ENCODE measurements at places on chromosomes 12 and 14.
A peak's percentile ranks its signal among the peaks of the same experiment; 100 is the strongest.

- no peak for DNase-seq
Measured at GRCh38 chr14:102097441-102098135, 10.7 kb upstream of the HSP90AA1 start.

GRCh38 chr12:104345234-104346066 lies 41.9 kb downstream of the EID3 start:
- no peak for DNase-seq

DNA sequence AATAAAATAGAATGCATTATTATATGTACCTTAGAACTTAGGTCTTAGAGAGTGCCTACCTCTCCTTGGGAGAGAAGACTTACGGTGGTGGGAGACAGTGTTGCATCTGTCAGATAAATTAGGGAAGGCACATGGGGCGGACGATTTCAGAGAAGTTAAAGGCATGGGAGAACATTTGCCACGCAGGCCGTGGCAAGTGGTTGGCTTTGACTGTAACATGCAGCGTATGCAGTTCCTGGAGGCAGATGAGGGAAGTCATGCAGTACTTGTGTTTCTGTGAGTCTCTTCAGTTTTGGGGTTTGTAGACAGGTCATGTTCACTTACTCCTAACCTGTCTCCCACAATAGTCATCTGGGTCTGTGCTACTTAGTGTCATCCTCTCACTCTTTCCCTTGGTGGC lies 43.6 kb downstream of the ETV6 start:
- DNase-seq: no peak

GRCh38 chr12:108890208-108890607 lies 10.3 kb downstream of the DAO start:
- no peak for DNase-seq

DNA sequence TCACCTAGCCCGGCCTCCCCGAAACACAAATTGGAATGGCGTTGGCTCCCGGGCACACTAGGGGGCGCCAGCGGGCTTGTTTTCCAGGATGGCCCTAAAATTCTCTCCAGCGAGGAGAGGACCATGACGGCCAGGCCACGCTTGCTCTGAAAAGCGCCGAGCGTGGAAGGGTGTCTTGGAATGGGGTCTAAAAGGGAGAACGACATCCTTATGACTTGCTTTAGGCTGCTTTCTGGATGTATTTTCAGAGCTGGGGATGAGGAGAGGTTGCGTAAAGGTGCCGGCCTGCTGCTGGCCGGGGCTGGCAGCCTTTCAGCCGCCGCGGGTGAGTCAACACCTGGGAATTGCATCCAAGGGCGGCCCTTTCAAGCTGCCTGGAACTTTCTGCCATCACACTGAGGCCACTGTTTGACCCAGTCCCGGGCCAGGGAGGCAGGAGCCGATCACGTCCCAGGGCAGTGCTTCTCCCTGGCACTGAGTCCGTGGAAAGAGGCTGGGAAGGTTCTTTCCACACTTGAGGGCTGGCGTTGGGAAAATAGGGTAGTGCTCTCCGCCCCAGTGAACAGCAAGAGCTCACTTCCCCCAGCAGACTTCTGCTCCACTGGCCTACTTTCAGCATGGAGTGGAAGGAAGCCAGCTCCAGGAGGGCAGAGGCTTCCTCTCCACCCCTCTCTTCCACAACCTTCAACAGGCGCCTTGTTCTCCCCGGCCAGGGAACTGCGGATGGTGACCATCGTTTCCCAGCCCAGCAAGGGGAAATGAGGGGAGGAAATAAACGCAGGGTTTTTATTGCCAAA lies 216.2 kb downstream of the TTC8 start:
- peak; percentile 95 for DNase-seq

GRCh38 chr14:22505697-22506377 lies 83.2 kb downstream of the DAD1 start:
- DNase-seq: no peak

GRCh38 chr12:29228474-29229157 lies 79.5 kb downstream of the FAR2 start:
- no peak for DNase-seq

DNA sequence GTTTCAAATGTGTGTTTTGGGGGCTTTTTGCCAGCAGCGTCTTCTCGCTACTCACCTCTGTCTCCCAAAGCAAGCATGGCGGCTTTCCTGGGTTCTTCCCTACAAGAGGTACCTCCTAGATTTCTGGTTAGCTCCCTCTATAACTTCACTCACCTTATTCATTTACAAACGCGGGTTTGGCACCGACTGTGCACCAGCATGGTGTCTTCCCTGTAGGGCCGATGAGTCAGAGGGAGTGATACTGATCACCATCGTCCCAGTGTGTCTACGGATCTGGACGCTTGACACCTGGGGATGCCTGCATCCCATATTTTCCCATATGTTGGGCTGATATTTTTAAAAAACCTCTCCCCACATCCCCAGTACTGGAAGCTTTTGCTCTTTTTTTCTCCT lies 8.0 kb upstream of the SERPINA12 start:
- DNase-seq: no peak

GRCh38 chr12:128381946-128382345 lies 115.0 kb downstream of the TMEM132C start:
- DNase-seq: no peak

- no peak for DNase-seq
Measured at GRCh38 chr12:83040339-83040738, 353.6 kb downstream of the TMTC2 start.

DNA sequence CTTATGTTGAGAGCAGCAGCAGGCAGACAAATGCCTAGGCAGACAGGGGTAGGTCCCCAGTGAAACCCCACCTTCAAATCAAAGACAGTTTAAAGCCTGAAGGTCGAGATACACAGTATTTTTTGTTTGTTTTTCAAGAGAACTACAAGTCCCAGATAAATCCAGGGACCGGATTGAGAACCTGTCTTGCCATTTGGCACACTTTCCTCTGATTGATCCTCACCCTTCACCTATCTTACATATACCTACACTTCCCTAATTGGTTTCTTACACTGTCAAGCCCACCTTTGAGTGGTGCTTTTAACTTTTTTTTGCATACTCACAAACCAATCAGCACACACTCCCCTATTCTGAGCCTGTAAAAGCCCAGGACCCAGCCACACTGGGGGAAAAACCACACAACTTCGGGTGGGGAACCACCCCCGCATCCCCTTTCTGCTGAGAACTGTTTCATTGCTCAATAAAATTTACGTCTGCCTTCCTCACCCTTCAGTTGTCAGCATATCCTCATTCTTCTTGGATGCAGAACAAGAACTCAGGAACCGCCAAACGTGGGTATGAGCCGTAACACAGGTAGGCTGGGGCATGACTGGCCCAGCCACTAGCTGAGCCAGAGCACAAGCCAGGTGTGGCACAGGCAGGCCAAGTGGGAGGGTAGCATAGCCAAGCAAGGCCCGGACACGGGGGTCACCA lies 11.1 kb downstream of the DICER1 start:
- DNase-seq: no peak

DNA sequence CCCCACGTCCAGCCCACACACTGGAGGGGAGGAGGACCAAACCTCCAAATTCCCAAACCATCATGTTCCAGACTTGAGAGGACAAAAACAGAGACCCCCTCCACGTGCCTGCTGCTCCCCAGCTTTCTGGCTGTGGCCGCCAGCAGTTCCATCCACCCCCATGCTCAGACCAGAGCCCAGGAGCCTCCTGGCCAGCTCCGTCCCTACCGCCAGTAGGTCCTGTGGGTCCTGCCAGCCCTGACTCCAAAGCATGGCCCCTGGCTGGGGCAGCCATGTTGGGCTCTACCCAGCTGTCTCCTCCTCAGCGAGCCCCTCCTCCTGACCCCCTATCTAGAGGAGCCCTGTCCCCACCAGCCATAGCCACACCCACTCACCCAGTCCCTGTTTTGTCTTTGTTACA lies 227.3 kb upstream of the RTL1 start:
- DNase-seq: no peak

- no peak for DNase-seq
Measured at GRCh38 chr12:49806877-49807276, 21.3 kb downstream of the NCKAP5L start.

GRCh38 chr12:129549656-129550055 lies 354.2 kb downstream of the TMEM132D start:
- DNase-seq: no peak

DNA sequence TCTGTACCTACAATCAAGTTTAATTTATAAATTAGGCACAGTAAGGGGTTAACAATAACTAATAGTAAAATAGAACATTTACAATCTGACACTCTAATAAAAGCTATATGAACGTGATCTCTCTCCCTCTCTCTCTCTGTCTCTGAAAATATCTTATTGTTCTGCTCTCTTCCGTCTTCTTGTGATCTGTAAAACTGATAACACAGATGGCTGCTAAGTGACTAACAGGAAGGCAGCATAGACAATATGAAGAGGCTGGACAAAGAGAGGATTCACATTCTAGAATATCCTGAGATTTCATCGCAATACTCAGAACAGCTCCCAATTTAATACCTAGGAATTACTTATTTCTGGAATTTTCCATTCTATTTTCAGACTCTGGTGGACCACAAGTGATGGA lies 827.2 kb downstream of the FLRT2 start:
- DNase-seq: no peak

- no peak for DNase-seq
Measured at GRCh38 chr14:22569106-22569736, 19.8 kb downstream of the DAD1 start.

GRCh38 chr12:6703631-6704030 lies 3.0 kb upstream of the PIANP start:
- DNase-seq: no peak

DNA sequence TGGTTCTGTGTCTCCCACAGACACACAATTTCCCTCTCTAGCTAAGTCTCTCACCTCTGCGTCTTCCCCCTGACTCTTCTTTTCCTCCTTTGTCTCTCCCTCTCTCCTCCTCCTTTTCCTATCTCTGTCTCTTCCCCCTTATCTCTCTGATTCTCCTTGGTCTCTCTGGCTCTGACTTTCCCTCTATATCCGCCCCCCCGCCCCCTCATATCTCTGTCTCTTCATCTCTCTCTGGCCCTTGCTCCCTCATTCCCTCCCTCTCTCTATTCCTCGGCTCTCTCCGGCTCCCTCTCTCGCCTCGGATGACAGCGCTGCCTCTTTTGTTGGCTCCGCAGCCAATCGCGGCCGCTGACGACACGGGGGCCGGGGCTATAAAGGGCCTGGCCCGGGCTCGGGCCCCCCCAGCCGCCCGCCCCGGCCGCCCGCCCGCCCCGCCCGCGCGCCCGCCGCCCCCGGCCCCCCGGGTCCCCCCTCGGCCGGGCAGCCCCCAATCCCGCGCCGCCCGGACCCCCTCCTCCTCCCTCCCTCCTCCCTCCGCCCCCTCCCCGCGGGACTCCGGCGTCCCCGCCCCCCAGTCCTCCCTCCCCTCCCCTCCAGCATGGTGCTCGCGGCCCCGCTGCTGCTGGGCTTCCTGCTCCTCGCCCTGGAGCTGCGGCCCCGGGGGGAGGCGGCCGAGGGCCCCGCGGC lies at the start of gene GDF11:
Gene GDF11 (plus strand): TSS at position 404 of the 687 bp plus-strand sequence. CDS start 195 bp downstream, at position 599.
- DNase-seq: peak; percentile 73

DNA sequence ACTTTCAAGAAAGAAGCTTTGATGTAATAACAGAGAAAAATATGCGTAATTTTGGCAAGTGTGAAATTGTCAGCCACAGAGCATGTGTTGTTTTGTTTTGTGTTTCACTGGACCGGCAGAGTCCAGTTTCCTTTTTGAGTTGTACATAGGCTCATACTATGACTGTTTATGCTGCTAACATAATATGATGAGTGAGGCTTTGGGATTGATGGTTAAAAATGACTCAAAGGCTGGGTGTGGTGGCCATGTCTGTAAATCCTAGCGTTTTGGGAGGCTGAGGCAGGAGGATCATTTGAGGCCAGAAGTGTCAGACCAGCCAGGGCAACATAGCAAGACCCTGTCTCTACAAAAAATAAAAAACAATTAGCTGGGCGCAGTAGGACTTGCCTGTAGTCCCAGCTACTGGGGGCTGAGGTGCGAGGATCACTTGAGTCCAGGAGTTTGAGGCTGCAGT lies 487.9 kb downstream of the PCNX1 start:
- DNase-seq: peak; percentile 27

DNA sequence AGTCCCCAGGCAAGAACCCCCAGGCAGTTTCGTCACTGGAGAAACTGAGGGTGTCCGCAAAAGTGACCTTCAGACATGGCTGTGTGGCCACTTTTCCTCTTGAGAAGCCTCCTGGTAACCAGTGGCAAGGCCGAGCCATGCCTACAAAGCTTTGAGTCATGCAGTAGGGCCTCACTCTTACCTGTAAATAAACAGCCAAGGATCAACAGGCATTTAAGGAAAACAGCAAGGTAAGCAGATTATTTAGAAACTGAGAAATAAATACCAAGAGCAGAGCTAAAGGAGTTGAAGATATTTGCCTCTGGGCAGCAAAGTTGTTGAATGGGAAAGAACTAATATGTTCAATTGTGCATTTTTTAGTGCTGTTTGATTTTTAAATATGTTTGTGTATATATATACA lies 141.0 kb upstream of the BCL2L14 start:
- no peak for DNase-seq

DNA sequence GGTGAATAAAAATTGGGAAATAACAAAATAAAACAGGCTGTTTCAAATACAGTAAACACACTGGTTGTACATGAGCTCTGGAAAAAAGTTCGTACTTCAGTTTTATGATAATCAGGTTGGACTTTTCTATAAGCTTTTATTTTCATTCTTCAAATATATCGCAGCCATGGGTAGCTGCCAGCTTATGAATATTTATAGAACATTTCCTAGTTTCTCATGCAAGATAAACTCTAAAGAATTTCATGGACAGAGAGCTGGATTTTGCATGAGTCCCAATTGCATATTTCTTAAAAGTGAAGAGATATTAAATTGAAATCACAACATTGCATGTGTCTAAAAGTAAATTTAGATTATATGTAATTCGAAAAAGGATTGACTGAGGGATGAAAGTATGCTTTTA lies 827.6 kb downstream of the SLC6A15 start:
- DNase-seq: no peak

- no peak for DNase-seq
Measured at GRCh38 chr12:126384026-126384564, 1318.9 kb downstream of the AACS start.

DNA sequence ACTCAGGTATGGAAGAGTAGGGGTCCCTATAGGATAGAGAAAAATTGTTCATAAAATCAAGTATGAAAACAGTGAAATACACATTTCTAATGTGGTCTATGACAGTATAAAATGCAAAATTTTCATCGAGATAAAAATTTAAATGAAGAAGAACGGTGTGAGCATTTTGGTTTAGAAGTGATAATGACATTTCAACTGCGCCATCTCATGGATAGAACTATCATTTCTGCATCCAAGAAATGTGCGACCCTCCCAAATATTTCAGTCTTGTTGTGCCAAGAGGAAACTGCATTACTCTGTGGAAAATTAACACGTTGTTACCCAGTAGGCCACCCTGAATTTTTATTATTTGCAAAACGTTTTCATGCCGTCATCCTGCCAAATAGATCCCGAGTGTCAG lies 108.8 kb downstream of the CRACR2A start:
- no peak for DNase-seq

GRCh38 chr12:119989731-119990381 lies 820 bp downstream of the BICDL1 start:
- peak; percentile 73 for DNase-seq

DNA sequence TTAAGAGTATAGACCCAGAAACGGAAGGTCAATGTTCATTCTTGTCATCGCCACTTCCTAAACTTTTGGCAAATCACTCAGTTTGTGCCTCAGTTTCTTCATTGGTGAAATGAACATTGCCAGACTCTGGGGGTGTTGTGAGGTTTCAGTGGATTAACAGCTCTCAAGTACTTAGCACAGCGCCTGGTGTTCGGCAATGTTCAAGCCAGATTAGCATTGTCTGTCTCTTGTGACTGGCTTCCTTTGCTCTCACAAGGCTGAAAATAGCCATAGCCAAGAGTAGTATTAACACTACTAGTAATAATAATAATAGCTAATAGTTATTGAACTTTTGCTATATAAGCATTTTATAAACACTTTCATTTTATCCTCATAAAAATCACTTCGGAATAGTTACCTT lies 71.9 kb downstream of the C12orf75 start:
- DNase-seq: no peak

- no peak for DNase-seq
Measured at GRCh38 chr12:105939181-105939721, 199.5 kb downstream of the NUAK1 start.

Data from fibroblast of lung (primary cell).